ENCODE measurements at places on chromosomes 13 and 19.

GRCh38 chr13:92510416-92510815 is 716.2 kb upstream of the GPC6 start:
- no peak for DNase-seq

GRCh38 chr13:35876601-35877000 is 254.6 kb downstream of the DCLK1 start:
- no peak for DNase-seq

GRCh38 chr13:48908381-48909055 is 67.2 kb upstream of the FNDC3A start:
- no peak for DNase-seq

DNA sequence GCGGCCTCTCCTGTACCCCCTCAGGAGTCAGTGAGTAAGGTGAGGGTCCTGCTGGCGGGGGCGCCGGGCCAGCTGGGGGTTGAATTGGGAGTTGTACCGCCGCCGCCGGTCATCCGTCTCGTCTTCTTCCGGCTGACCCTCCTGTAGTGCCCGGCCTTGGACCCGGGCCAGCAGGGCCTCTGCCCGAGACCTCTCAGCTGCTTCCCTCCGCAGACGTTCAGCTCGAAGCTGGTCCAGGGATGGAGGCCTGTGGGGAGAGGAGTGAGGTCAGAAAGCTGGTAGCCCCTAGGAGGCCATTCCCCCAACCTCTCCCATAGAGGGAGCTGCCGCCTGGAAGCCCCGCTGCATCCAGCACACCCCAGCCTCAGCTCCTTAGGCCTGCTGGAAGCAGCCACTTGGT is 3.8 kb downstream of the LENG1 start:
- no peak for DNase-seq

DNA sequence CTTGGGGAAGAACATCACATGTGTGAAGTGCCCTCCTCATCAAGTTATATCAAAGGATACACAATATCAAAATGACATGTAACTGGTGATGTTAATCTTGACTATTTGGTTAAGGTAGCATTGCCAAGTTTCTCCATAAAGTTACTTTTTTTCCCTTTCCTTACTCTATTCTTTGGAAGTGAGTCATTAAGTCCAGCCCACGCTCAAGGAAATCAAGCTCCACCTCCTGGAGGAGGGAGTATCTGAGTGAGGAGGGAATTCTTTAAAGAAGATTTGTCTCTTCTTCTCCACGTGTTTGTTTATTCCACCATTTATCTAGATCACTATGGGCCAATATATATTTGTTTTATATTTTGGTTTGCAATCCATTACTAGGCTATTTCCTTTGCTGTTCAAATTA is 33.6 kb upstream of the FNDC3A start:
- no peak for DNase-seq

- DNase-seq = no peak
Measured at GRCh38 chr19:49337267-49338022, 2.2 kb downstream of the CD37 start.

DNA sequence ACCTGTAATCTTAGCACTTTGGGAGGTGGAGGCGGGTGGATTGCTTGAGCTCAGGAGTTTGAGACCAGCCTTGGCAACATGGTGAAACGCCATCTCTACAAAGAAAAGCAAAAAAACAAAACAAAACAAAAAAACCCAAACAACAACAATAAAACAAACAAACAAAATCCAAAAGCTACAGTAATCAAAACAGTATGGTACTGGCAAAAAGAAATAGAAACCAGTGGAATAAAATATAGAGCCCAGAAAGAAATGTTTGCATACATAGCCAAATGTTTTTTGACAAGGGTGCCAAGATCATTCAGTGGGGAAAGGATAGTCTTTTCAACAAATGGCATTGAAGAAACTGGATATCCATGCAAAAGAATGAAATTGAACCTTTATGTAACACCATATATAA is 11.5 kb downstream of the CEACAM1 start:
- DNase-seq = no peak

DNA sequence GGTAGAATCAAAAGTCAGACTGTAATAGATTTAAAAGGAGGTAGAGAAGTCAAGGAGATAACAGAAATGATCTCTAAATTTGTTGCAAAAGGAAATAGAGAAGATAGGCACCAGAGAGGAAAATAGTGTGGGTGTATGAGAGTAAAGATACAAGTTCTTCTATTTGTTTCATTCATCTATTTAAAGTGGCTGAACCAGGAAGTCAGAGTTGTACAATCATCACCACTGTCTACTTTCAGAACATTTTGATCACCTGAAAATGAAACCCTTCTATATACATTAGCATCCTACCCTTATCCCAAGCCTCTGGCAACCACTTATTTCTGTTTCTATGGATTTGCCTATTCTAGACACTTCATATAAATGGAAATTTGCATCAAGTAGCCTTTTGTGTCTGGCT is 36.7 kb downstream of the INTS6 start:
- no peak for DNase-seq

DNA sequence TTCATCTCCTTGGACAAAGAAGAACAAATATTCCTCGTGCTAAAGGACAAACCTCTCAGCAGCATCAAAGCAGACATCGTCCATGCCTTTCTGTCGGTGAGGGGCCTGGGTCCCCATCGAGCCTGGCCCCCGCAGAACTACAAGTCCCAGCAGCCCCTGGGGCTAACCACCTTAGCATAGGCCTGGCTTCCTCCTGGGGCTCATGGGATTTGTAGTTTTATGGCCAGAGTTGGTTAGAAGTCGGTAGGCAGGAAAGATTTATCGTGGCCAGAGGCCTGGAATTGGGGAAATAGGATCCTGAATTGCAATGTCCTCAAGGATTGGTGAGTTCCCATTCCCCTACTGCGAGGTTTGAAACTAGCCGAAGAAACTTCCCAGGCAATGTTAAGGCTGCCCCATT is 19.6 kb downstream of the TMEM150B start:
- peak; percentile 24 for DNase-seq

GRCh38 chr13:35700671-35701070 is 224.2 kb upstream of the MAB21L1 start:
- no peak for DNase-seq

GRCh38 chr19:47697863-47698609 is 15.2 kb upstream of the EHD2 start:
- DNase-seq = peak; percentile 30

DNA sequence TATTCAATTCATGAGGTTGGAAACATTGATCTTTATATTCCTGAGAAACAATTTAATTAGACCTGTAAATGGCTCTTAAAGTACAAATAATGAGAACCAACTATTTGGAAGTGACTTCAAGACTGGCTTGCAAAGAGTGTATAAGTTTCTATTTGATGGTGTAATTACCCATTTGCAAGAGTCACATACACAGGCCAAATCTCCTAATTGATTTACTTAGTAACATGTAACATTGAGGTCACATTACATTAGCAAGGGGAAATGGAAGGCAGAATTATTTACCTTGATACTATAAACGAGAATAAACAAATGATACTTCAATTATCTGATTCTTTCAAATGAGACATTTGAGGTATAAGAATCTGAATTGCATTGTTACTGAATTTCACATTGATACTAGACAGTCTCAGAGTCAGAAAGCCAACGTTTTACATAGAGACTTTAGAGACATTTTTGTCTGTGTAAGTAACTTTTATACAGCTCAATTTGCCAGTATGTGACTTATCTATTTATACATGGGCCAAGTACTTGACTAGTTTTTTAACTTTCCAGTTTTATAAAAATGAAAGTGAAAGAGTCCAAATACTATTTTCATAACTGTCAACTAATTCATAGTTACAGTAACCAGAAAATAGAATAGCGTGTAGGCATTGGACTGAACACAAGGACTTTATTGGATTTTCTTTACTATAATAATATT is 95.6 kb upstream of the RFC3 start:
- DNase-seq = no peak

GRCh38 chr19:2391118-2391725 is 31.2 kb downstream of the TMPRSS9 start:
- peak; percentile 12 for DNase-seq

DNA sequence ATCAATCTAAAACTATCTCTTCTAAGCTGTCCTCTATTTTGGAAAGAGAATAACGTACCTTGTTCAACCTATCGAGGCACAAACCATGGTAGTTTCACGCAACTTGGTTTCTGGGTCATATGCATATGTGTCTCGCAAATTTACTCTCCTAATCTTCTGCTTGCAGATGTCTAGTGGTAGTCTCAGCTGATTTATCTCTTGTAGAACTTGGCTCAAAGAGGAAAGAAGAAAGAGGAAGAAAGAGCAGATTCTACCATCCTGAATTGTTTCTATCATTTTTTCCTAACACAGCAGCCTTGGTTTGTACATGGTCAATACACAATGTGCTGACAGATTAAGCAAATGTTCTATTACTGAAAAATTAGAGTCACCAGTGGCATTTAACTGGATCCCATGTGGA is 282.3 kb downstream of the SPRY2 start:
- no peak for DNase-seq

GRCh38 chr19:33629826-33630375 is 8.1 kb downstream of the CHST8 start:
- DNase-seq = no peak

DNA sequence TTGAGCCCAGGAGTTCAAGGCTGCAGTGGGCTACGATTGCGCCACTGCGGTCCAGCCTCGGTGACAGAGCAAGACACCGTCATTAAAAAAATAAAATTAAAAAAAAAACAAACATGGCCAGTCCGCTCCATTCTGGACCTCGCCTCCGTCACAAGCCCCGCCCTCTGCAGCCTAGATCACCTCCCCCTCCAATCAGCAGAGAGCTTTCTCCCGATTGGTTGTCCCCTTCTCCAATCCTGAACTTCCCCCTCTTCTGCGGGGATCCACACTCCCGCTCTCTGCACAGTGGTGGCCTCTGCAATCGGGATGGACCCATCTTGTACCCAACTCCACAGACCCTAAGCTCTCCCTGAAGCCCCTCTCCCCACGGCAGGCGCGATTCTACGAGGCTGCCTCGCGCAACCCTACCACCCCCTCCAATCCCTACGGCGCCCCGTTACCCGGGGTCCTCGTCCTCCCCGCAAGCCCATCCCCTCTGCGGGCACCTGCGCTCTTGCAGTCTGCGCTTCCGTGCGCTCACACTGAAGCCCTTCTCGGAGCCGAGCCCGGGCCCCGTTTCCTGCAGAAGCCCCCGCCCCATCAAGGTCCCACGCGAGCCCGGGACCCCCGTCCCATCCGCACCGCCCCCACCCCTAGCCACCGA is 540 bp downstream of the TMEM160 start:
- DNase-seq = peak; percentile 55

GRCh38 chr19:38781058-38781457 is 7.7 kb upstream of the LGALS7 start:
- DNase-seq = no peak

Measured in activated CD4-positive, alpha-beta T cell treated with anti-CD3 and anti-CD28 coated beads for 24 hours (primary cell).